CD4-positive, CD25-positive, alpha-beta regulatory T cell (primary cell): ENCODE measurements at places on chromosomes 1 and 21.

DNA sequence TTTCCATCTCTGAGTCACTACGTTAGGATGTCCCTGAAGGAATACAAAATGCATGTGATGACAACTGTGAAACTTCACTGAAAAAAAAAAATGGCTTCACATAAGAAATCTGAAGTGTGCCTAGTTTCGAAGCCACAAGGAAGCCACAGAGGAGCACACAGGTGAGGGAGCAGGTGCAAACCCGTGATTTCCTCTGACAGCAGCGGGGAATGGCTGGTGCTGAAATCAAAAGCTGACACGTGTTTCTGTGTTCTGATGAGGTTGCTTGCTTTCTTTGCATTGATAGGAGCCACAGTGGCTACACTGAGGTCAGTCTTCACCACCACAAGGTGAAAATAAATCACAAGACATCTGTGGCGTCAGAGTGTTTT, 105.7 kb upstream of the TLR5 start:
- H3K36me3 ChIP-seq: no peaks in the 10 kb centered on the region
- H3K4me1 ChIP-seq: peaks cover 29% of the 10 kb centered on the region
- DNase-seq: peak; percentile 69
- peak overlapping the region; percentile 20 for H3K4me3 ChIP-seq

GRCh38 chr21:35282944-35283343, 233.8 kb upstream of the RUNX1 start:
- no peak overlapping the region for H3K4me3 ChIP-seq
- H3K36me3 ChIP-seq: no peaks in the 10 kb centered on the region
- H3K4me1 ChIP-seq: no peaks in the 10 kb centered on the region
- H3K27ac ChIP-seq: no peak overlapping the region

GRCh38 chr21:19899645-19900044, 1098.6 kb upstream of the NCAM2 start:
- DNase-seq: no peak
- H3K4me3 ChIP-seq: no peak overlapping the region
- no peak overlapping the region for H3K27ac ChIP-seq
- H3K4me1 ChIP-seq: no peaks in the 10 kb centered on the region
- H3K36me3 ChIP-seq: no peaks in the 10 kb centered on the region
- no peaks in the 10 kb centered on the region for H3K27me3 ChIP-seq

- DNase-seq: no peak
- H3K4me3 ChIP-seq: no peak overlapping the region
- H3K27ac ChIP-seq: no peak overlapping the region
- no peaks in the 10 kb centered on the region for H3K36me3 ChIP-seq
- H3K27me3 ChIP-seq: no peaks in the 10 kb centered on the region
- no peaks in the 10 kb centered on the region for H3K4me1 ChIP-seq
Measured at GRCh38 chr1:150530491-150531159, 15.1 kb downstream of the FALEC start.

DNA sequence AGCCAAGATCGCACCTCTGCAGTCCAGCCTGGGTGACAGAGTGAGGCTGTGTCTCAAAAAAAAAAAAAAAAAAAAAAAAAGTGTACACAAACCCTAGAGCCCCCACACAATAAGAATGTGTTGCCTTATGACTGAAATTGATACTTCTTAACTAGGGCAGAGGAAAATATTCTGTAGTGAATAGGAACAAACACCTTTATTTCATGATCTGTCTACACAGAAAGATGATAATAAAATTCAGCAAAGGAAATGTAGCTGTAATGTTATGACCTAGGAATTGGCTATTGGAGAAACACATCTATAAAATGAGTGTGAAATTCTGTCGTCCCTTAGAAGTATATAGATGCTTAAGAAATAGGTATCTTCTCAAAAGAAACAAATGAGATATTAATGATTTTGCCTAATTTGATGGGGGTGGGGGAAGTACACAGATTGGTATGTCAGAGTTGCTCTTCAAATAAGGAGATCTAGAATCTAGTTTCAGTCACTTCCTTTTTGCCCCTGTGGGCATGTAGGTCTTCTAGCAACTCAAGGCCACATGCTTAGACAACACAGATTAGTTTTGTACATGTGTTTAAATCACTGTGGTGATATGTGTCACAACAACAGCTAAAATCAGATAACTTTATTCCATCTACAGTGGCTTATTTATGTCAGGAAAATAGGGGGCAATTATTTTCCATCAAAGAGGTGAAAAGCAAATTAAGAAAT, 10.7 kb upstream of the GPR25 start:
- H3K4me3 ChIP-seq: peak overlapping the region; percentile 70
- peak overlapping the region; percentile 77 for H3K27ac ChIP-seq
- peaks cover 30% of the 10 kb centered on the region for H3K4me1 ChIP-seq
- no peaks in the 10 kb centered on the region for H3K36me3 ChIP-seq
- peak; percentile 44 for DNase-seq
- no peaks in the 10 kb centered on the region for H3K27me3 ChIP-seq

DNA sequence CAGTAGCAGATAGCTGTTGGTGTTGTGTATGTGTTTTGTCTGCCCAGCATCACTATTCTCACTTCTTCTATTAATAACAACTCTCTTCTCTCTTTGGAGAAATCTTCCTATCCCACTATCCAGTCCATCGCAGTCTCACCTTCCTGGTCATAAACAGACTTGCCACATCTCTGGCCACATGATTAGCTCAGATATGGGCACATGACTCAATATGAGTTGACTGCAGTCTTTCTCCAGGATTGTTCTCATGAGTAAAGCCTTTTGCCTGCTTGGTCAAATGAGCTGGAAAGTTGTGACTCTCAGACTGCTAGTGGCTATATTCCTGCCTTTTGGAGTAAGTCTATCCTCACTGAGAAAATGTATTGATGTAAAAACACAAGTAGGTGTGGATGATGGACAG, 32.9 kb upstream of the TADA1 start:
- no peaks in the 10 kb centered on the region for H3K4me1 ChIP-seq
- no peak overlapping the region for H3K27ac ChIP-seq
- peaks cover 3% of the 10 kb centered on the region for H3K27me3 ChIP-seq
- no peak overlapping the region for H3K4me3 ChIP-seq
- no peaks in the 10 kb centered on the region for H3K36me3 ChIP-seq
